CD4-positive, alpha-beta T cell treated with Interleukin-15 for 4 hours (primary cell): ENCODE measurements at places on chromosomes 1 and 21.

GRCh38 chr1:97137862-97138514 is 416.4 kb downstream of the PTBP2 start:
- peak; percentile 4 for DNase-seq

DNA sequence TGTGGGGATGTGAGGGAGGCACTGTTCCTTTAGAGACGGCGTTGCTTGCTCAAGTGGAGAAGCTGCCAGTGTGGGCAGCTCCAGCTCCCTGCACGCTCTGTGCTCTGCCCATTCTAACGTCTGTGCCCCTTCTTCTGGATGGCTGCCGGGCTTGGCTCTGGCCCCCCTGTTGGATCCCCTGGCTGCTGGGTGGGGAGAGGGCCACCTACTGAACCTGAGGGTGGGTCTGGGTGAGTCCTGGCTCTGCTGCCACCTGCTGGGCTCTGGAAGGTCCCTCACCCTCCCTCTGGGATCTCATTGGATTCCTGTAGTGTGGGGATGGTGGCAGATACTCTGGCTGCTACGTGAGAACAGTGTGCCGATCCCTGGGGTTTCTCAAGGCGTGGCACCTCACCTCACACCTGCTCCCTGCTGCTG is 5.0 kb downstream of the PFKL start:
- peak; percentile 28 for DNase-seq

- DNase-seq = no peak
Observed at GRCh38 chr1:106676021-106676420, 380.5 kb upstream of the PRMT6 start.

- DNase-seq = no peak
Observed at GRCh38 chr1:111802110-111802509, 46.4 kb downstream of the DDX20 start.

DNA sequence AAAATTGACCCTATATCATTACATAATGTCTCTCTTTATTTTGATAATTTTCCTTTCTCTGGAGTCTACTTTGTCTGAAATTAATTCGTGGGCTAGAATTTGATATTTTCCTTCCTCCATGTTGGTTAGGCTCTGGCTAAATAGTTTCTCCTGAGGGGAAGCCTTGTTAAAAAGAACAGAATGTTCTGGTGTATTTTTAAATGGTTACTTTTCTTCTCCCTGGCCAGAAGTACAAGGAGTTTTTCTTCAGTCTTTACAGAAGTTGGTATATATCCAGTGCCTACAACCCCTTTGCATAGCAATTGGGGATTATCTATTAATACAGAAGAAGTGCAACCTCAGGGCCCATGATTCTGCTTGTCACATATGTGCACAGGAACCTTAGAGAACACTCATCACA is 185.6 kb upstream of the RAB4A start:
- DNase-seq = no peak
